ENCODE measurements at places on chromosomes 13 and 19.
A peak's percentile ranks its signal among the peaks of the same experiment; 100 is the strongest.

DNA sequence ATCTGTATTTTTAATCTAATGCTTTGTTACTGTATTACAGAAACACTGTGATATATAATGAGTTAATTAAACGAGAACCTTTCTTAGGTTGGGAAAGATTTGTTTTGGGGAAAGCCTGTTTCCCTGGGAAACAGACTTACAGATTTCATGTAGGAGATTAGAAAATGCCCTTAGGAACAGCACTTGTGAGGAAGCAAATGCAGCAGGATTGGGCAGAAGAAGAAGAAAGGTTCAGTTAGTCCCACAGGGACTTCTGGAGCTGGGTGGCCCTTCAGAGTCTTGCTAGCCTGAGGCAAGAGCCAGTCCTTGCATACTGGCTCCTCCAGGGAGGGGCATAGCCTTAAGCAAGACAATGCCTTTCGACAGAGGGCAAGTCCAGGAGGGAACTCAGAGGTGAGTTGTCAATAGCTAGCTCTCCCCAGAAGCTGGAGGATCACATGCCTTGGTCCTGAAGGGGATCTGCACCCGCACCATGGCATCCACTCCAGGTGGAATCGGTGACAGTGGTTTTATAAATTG, 36.8 kb downstream of the N4BP2L1 start:
- DNase-seq = no peak

GRCh38 chr19:55635856-55636440, 4.9 kb upstream of the ZNF580 start:
- DNase-seq = no peak

GRCh38 chr19:57434386-57435061, 601 bp upstream of the ZNF749 start:
- no peak for DNase-seq

DNA sequence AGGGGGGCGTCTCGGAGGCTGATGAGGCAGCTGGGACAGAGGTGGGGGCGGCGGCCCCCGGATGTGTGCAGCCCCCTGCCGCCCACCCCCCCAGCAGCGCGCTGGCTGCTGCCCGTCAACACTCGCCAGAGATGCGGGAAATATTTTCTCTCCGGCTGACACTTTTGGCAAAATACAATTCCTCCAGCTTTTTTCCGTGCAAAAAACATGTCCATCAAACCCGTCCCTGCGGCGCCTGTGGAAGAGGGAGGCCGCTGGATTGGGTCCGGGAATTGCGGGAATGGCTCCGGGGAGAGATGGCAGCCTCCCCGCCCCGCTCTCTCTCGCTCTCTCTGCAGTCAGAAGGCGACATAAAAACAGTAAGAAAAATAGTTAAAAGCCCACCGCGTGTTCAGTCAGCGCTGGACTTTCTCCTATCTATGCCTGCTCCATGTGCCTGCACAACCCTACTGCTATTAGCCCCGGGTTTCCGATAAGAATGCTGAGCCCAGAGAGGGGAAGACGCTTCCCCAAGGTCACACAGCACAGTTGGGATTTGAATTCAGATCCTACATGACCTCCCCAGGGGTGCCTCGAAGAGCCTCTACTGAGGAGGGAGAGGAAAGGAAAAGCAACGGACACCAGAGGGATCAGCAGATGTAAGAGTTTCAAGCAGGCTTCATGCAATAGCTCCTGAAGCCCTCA, 23.2 kb downstream of the ZNRF4 start:
- no peak for DNase-seq

- no peak for DNase-seq
These were observed 2.6 kb upstream of the CIB3 start for GRCh38 chr19:16175954-16176353.

DNA sequence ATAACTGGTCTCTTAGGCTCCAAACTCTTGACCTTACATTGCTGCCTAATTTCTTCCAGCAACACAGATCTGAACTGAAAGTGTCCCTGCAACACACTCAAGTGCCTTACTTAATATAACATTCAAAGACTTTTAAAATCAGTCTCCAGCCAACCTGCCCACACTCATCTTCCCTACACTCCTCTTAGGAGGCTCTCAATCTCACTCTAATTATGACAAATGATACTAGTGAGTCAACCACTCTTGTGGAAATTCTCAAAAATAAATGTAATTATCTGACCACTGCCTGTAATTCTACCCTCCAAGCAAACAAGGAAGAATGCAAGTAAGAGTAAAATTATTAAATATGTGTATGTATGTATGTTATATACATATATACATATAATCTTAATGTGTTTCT, 348.1 kb upstream of the MIR17HG start:
- DNase-seq = no peak

DNA sequence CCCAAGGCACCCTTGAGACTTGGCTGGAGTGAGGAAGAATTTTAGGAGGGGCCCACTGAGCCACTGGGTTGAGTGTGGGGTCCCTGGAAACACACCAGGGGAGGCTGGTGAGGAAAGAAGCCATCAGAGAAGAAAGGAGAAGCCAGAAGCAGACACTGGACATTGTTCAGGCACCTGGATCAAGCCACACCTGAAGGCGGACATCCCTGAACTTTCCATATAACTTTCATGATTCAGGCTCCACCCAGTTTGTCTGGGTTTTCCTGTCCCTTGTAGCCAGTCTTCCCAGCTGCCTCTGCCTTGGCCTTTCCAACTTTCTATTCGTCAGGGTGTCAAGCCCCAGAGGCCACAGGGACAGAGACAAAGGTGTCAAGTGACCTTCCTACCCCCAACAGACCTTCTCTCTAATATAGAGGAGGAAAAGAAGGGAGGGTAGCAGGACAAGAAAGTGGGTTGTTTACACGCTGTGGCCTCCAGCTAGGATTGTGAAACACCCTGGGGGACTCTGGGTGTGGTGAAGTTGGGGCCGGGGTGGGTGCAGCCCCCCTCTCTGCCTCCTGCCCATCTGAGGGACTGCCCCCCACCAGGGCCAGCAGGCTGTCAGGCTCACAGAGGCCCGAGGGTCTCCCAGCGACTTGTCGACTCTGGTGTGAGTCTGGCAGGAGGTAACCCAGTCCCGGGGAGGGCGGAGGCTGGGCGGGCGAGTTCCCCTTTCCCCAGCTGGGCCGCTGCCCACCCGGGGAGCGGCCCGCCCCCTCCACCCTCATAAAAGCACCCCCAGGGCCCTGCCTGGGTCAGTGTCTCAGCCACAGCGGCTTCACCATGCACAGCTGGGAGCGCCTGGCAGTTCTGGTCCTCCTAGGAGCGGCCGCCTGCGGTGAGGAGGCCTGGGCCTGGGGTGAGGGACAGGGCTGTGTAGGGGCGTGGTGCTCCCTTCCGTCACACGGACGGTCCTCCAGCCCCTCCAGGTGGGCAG, at the start of gene CFD:
TSS of gene CFD (plus strand) at position 797 of the 976 bp plus-strand sequence. CDS start at position 823, 26 bp downstream.
- peak; percentile 91 for DNase-seq

DNA sequence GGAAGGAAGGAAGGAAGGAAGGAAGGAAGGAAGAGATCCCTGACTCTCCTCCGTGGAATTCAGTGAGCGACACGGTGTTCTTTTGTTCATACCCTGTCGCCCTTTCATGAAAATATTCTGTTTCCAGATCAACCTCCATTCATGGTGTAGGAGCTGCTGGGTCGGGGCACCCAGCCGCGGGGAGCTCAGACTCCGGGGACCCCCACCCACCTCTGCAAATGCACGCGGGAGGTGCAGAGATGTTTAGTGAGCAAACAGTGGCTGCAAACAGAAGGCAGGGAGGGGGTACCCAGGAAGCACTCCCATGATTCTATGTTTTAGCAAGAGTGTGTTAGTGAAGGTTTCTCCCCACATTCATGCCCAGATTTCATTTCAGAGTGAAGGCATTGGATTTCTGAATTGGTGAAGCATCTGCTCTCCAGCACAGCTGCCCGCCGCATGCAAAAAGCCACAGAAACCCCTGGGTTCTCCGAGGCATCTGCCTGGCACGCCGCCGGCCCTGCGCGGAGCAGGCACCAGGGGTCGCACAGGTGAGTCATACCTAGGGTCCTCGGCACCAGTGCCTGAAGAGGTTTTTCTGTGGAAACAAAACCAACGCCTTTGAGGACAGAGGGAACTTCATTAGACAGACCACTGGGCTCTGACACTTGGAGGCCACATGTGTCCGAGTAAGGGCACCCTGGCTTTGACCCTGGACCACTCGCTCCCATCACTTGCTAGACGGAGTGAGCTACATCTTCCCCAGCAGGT, 80.6 kb downstream of the ZNF557 start:
- DNase-seq = no peak

DNA sequence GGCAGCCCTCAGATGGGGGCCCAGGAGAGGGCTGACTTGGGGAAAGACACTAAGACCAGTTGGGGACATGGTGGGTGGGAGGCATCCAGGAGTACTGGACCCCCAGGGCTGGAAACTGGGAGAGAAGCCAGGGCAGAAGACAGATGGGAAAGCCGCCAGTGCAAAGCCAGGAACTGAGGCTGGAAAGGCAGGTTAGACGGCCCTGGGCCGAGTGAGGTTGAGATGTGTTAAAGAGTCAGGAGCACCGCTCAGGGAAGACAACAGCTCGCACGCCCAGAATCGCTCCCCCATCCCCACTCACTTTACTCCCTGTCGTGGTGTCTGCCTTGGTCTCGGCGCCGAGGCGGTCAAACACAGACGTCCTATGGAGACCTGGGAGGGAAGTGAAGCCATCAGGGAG, 24.5 kb downstream of the C19orf47 start:
- DNase-seq = peak; percentile 63

DNA sequence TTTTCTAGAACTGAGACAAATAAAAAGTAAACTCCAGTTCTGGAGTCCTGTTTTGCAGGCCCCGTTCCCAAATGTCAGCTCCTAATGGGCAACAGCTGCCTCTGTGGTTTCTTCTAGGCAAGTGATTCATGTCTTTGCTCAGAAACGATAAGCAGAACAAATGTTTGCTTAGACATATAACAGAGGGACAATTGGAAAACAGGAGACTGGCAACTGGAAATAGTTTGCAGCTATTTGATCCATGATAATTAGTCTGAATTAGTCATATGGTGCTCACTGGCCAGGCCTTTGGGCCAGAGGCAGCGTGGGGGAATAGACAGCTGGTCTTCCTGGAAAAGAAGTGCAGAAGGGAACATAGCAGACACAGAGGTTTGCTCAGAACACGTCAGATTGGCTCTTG, 29.2 kb upstream of the TSHZ3 start:
- DNase-seq = no peak

DNA sequence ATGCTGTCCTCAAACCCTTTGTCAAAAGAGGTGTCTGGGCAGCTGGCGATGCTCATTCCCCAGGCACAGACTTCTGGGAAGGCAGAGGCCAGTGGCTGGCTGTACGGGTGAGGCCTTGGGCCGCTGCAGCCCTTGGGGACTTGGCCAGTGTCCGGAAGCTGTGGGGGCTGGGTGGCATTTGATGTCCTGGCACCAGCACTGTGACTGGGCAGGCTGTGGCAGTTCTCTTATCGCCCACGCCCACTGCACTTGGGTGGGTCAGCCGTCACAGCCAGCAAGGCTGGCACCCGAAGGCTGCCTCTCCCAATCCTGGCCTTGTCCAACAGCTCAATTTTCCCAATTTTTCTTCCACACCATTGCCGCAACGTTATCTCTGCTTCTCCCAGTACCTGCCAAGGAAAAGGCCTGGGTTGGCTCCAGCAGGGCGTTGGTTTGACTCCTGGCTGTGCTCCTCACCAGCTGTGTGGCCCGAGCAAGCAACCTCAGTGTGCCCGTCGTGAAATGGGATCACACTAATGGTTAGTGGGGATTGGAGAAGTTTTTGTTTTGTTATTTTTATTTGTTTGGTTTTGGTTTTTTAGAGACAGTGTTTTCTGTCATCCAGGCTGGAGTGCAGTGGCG, 12.7 kb upstream of the SLC44A2 start:
- no peak for DNase-seq

- DNase-seq = no peak
These were observed 2.5 kb downstream of the KLF2 start for GRCh38 chr19:16327169-16327475.

DNA sequence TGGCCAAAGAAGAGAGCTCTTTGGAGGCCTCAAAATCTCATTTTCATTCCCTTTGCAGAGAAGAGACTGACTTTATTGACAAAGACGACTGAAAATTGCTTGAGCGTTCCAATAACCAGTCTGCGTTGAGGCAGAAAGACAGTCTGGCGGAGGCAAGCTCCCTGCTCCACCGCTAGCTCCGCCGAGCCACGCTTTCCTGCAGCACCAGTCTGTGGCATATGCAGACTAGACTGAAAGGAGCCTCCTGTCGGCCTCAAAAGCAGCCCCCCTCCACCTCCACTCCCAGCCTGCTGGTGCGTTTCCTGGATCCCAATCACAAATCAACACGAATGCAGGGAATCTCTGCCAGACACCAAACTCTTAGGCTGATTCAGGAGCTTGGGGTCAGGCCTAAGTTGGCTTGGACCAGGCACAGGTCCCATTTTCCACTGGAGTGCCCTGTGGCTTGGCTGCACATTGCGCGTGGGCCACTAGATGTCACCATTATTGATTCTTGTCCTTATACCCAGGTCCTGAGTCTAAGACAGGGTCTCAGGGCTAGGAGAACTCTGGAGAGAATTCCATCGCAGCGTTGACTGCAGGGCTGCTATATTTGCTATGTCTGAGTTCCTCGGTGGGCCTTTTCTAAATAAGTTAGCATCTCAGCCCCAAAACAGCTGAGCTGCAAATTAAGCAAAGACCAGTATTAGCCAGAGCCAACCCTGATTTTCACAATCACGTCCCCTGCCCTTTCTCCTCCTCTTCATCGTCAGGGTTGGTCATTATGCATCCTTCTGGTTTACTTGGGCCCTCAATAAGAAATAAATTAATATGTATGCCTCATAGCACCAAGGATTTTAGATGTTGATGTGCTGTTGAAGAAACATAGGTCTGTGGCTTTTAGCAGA, 5.2 kb upstream of the ZNF507 start:
- no peak for DNase-seq

GRCh38 chr13:43363156-43363953, 340.0 kb downstream of the DNAJC15 start:
- DNase-seq = no peak

- no peak for DNase-seq
These were observed 124.5 kb upstream of the USP29 start for GRCh38 chr19:56995303-56995702.

GRCh38 chr19:17658666-17659065, 29.5 kb downstream of the UNC13A start:
- no peak for DNase-seq

- DNase-seq = no peak
These were observed 25.3 kb upstream of the RNASEH2B start for GRCh38 chr13:50884265-50884664.

DNA sequence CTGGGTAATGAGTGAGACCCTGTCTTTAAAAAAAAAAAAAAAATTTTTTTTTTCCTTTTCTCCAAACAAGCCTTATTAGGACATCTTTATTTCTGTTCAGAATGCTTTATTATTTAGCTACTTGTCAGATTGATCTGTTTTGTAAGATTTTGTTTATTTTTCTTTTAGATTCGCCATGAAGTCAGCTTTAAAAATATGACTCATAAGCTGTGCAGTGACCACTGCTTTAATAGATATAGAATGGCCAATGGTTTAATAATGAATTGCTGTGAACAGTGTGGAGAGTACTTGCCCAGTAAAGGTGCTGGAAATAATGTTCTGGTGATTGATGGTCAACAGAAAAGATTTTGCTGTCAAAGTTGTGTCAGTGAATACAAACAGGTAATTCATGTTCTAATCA, 47.7 kb downstream of the ZMYM2 start:
- DNase-seq = no peak

GRCh38 chr13:26377038-26377437, 123.1 kb downstream of the CDK8 start:
- DNase-seq = no peak

- no peak for DNase-seq
These were observed 4.3 kb downstream of the TBC1D17 start for GRCh38 chr19:49881672-49882394.

Data from suprapubic skin (tissue), 4 donors.